ENCODE measurements at places on chromosomes 2 and 18.

- no peak for DNase-seq
Measured at GRCh38 chr2:21361384-21361783, 237.6 kb downstream of the TDRD15 start.

DNA sequence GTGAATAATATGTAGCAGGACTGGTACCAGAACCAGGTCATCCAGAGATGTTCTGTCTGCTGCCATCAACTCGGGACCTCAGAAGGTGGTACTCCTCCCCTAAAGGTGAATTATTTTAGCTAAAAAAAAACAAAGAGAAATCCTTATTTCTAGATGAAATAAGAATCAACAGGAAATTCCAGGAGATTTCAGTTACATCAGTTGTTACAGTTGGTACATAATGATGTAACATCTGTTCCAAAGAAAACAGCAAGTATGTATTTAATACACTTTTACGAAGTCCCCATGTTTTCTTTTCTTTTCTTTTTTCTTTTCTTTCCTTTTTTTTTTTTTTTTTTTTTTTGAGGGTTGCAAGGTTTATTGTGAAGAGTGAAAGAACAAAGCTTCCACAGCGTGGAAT is 33.6 kb upstream of the CD28 start:
- DNase-seq = no peak

- DNase-seq = no peak
Measured at GRCh38 chr18:27735117-27735516, 441.8 kb downstream of the CDH2 start.

DNA sequence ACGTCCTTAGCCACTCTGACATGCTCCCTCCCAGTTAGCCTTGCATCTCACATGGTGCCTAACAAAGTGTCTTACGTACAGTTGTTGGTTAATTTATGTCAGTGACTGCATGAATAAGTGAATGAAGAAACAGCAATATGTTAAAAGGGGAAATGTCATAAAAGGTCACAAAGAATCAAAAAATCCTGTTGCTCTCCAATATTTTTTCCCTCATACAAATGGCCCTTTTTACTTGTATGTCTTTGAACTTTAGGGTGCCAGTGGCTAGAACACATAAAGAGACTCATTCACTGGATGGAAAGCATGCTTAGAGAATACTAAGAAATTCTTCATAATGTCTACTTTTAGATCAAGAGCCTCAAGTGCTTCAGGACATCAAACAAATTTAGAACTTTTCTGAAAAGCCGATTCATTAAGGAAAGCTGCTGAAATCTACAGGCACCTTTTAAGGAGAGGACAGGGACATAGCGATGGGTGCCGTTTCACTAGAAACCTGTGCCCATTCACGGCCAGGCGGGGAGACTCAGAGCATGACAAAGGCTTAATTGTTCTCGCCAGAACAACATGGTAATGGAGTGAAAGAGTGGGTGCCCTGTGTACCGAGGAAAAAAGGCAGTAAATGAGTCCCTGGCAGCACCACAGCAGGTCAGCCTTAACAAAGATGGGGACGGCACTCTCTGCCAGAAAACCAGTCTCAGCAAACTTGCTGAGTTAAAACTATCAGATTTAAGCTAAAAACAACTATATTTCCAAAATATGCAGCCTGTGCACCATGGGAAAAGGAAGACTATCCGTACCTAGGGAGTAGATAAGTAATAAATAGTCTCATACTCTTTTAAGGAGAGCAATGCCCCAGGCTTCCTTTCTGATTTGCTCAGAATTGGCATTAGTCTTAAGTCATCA is 71.6 kb upstream of the SPTBN1 start:
- DNase-seq = no peak

- DNase-seq = no peak
Measured at GRCh38 chr2:73862987-73863386, 29.8 kb upstream of the ACTG2 start.

GRCh38 chr18:7926526-7926925 is 359.4 kb downstream of the PTPRM start:
- DNase-seq = no peak

DNA sequence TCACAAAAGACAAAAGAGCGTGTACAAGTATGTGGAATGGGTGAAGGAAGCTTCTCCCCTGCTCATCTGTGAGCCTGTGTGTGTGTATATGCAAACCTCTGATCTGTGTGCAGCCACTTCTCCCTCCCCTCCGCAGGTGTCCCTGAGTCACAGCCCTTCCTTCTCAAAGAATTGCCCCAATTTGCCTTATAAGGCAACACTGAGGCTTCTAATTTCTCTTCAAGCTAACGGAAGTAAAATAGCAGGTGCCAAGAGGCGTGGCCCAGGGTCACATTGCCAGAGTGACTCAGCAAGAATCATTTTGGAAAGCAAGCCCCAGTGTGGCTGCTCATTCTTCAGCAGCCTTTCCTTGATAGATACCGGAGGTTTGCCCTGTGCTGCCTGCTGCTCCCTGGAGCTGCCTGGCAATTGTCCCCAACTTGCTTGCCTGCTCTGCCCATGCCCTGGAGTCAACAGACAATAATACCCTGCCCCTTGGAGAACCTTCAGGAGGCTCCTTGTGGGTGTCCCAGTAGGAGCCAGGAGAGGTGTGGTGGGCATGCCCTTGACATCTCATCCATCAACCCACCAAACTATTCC is 37.3 kb upstream of the BMP10 start:
- DNase-seq = peak; percentile 76

GRCh38 chr2:106749823-106750222 is 136.1 kb downstream of the ST6GAL2 start:
- no peak for DNase-seq

GRCh38 chr2:120867290-120868241 is 131.9 kb downstream of the GLI2 start:
- no peak for DNase-seq

- DNase-seq = no peak
Measured at GRCh38 chr2:164562666-164563065, 58.6 kb downstream of the GRB14 start.

GRCh38 chr2:111048856-111049768 is 71.6 kb upstream of the BCL2L11 start:
- no peak for DNase-seq

- DNase-seq = no peak
Measured at GRCh38 chr2:216865658-216866057, 5.8 kb upstream of the TNP1 start.

DNA sequence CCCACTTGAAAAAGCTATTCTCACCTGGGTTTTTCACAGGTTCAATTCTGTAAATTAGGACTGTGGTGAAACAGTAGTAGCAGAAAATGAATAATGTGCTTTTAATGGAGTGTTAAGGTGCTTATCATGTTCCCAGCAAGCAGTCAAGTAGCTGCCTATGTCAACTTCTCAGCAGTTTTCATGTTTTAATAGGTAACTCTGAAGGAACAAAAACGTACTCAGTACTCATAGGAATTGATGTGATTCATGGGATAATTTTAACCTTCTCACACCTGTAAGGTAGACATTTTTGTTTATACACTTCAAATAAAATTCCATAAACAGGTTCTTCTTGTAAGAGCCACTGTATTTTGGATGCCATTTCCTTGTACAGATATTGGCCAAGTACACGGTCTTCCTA is 801.6 kb downstream of the MBD2 start:
- no peak for DNase-seq

DNA sequence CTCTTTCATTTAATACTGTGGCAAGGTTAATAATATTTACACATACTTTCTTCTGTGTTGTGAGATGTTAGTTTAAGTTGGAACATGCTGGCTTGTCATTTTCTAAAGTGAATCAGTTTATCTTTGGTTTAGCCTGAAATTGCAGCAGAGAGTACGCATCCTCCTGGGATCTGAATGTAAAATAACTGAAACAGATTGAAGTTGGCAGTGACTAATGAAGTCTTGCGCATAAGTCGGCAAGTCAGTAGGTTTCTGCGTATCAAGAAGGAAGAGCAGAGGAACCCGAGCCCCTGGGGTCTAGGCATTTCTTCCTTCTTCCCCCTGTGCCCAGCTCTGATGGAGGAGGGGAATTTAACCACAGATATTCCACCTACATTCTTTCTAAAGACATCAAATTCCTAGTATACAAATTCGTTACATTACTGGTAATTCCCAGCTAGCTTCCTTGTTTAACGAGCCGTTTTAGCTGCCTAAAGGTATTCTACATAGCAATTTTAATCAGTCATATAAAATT is 392.1 kb upstream of the RAB12 start:
- DNase-seq = no peak

GRCh38 chr2:141641462-141641861 is 489.4 kb downstream of the LRP1B start:
- no peak for DNase-seq

- DNase-seq = no peak
Measured at GRCh38 chr2:20143263-20143662, 81.7 kb downstream of the SDC1 start.

GRCh38 chr2:8154936-8155335 is 526.9 kb upstream of the ID2 start:
- DNase-seq = peak; percentile 10

GRCh38 chr2:216737676-216738075 is 42.3 kb upstream of the IGFBP5 start:
- no peak for DNase-seq

DNA sequence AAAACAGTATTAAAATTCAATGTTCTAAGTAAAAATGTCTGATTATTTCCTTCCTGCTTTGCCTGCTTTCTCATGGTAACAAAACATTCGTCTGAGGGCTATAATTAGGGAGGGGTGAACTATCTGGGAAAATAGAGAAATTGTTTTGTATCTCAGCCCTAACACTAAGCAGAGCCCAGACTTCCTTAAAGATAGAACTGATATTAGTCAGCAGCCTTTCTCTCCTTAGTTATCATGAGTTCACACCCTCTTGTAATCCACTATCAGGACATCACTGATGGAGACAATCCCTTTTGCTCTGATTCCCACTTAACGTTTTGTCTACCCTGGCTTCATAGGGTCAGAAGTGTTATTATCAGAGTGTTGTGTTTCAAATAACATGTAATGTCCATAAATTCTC is 701.1 kb upstream of the ZEB2 start:
- no peak for DNase-seq

DNA sequence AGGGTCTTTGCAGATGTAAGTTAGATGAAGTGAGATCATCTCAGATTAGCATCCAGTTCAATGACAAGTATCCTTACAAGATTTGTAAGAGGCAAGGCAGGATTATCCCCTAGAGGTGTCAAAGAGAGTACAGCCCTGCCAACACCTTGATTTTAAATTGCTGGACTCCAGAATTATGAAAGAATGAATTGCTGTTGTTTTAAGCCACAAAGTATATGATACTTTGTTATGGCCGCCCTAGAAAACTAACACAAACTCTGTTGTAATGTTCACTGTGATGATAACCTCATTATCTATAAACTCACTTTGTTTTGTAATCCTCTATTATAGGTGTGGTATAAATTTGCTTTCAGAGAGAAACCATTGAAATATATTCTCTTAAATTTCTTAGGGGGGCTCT is 249.0 kb upstream of the SPOPL start:
- DNase-seq = no peak

DNA sequence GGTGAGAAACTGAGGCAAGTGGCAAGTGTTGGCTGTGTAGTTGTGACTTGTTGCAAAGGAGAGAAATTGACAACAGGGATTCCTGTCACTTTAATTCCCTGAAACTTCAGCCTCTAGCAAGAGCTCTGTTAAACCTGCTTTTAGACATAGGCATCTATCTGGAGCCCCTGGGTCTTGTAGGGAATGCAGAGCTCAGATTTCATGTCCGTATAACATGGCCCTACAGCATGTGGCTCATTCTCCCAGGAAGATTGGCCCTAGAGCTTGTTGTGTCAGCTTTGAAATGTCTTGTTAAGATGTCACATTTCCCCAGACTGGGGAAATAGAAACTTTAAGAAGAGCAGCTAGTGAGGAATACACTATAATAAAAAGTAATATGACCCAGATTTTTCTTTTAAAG is 115.8 kb downstream of the POLE4 start:
- DNase-seq = no peak

DNA sequence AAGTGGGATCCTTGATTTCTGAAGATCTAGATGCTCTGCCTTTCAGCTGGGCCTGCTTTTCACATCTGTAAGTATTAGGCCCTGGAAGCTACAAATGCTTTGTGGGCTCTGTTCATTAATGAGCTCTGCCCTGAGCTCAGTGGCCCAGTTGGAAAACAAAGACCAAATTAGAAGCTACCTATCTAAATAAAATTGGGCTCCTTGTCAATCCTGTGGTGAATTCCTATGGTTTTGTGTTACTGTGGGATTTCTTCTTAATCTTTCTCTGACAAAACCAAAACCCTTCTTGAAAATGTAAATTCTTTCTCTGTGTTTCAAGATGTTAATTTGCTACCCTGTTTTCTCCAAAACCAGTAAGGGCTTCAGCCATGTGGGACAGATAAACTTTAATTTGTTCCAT is 219.0 kb upstream of the HS6ST1 start:
- no peak for DNase-seq

- DNase-seq = no peak
Measured at GRCh38 chr2:167844714-167845530, 402.5 kb downstream of the STK39 start.

- no peak for DNase-seq
Measured at GRCh38 chr2:120746144-120746543, 10.5 kb downstream of the GLI2 start.

- DNase-seq = no peak
Measured at GRCh38 chr2:26598336-26598995, 42.7 kb downstream of the CIB4 start.

- no peak for DNase-seq
Measured at GRCh38 chr18:63472380-63472779, 4.4 kb upstream of the SERPINB5 start.

GRCh38 chr2:201926067-201926466 is 107.6 kb upstream of the FZD7 start:
- no peak for DNase-seq

- no peak for DNase-seq
Measured at GRCh38 chr18:63173983-63174382, 145.6 kb downstream of the BCL2 start.

DNA sequence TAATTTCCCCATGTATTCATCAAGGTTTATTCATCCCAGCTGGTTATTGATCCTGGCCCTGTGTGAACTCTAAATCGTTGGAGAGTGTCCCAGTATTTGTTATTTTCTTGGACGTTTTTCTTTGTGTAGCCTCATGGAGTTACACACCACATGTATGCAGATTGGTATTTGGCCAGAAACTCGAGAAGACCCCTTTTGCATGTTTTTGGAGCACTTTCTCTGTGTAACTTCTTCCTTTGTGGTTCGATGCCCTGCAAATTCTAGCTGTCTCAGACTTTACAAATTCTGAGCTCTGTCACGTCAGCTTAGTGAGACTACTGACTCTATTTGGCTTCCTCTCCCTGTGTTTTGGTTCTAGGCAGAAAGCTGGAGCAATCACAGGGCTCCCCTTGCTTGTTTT is 198.7 kb downstream of the MCFD2 start:
- no peak for DNase-seq

- no peak for DNase-seq
Measured at GRCh38 chr2:128636802-128637147, 318.1 kb upstream of the HS6ST1 start.

- DNase-seq = no peak
Measured at GRCh38 chr18:43277164-43277600, at the start of gene SYT4. TSS of gene SYT4 (minus strand) at chr18:43277490. CDS start at chr18:43277281, 209 bp downstream.

GRCh38 chr2:240290432-240291336 is 144.8 kb upstream of the GPC1 start:
- no peak for DNase-seq

GRCh38 chr2:62197011-62197924 is 1.4 kb downstream of the B3GNT2 start:
- DNase-seq = peak; percentile 24
